Mucosa of descending colon (tissue), 3 donors: ENCODE measurements at places on chromosomes 7 and 10. TPM values are rescaled to one million over a fixed set of nuclear protein-coding genes. Genes with fewer than 3 reads are reported as not detected.

DNA sequence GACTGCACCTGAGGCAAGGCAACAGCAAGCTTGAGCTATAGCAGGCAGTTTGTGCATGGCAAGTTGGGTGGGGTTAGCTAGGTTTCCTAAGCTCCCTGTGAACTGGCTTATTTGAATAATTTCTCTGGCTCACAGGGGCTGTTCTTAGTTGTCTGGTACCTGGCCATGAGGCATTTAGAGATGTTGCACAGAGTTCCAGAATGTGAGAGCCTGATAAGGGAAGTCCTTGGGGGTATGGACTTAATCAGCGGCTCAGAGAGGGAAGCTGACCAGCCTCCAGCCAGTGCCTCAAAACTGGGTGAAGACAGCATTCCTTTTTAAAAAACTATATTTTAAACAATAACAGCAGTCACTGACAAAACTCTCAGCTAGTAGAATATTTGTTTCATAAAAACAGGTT, 307.4 kb downstream of the FZD1 start:
- DNase-seq = no peak

- no peak for DNase-seq
These were observed 343.7 kb downstream of the PTEN start for GRCh38 chr10:88207121-88207546.

DNA sequence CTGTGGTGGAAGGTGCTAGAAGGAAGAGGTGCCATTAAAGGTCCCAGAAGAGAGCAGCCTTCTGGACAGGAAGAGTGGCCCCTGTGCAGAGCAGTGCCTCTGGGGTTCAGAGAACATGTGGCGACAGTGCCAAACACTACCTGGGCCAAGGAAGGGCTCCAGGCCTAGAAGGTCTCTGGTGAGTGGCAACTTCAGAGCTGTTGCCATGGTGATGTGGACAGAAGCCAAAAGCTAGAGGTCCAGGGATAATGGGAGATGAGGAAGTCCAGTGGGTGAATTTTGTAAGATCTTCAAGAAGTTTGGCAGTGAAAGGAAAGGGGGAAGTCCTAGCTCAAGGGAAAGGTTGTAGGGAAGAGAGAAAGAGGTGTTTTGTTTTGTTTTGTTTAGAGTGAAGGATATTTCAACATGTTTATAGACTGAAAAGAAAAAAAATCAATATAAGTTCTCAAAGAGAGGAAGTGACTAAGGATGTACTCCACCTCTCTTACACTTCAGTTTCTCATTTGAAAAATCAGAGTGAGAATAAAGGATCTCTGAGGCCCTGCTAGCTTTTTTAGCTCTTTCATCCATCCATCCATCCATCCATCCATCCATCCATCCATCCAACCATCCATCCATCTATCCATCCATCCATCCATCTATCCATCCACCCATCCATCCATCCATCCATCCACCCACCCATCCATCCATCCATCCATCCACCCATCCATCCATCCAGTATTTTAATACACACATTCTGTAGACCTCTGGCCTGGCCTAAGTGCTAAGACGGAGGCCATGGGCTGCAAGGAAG, 77.1 kb upstream of the DUSP5 start:
- DNase-seq = peak; percentile 58

DNA sequence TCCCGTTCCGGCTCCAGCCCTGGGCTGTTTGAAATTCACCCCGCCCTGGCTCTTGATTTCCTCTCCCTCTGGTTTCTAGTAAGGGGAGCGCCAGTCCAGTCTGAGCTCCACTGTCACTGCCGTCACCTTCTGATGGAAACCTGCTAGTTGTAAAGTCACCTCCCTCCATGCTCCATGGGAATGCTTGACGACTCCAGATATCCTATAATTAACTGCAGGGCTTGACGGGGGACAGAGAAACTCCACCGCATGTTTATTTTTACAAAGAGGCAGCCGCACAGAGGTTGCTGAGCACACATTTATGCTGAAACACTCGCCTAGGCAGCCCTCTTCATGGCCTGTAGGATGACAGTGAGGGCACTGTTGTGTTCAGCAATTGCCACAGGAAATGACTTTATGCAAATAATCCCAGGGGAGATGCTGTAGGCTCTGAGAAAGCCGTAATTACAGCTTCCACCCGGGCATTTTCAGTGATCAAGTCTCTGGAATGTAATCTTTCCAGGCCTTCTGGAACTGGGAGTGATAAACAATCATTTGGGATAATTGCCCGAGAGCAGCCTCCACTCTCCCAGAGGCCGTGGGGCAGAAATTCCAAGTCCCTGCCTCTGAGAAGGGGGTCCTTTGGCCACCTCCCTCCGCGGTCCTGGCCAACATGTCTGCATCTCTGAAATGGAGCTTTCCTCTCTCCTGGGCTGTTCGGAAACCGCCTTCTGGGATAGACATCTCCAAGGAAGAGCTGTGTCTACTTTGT, 300.5 kb downstream of the KLF6 start:
- no peak for DNase-seq

The ZNF736 gene
- total RNA-seq = 11.0 TPM

The TDRD1 gene
- 0.09 TPM for total RNA-seq
